GM13977 (cell line): ENCODE measurements at places on chromosomes 16 and 17.

GRCh38 chr17:39671651-39672521, 3.6 kb downstream of the PNMT start:
- no peak for DNase-seq

GRCh38 chr17:61479493-61480413, 27.5 kb downstream of the TBX4 start:
- DNase-seq = no peak

- no peak for DNase-seq
Observed at GRCh38 chr17:16484445-16485175, 7.4 kb downstream of the LRRC75A start.

DNA sequence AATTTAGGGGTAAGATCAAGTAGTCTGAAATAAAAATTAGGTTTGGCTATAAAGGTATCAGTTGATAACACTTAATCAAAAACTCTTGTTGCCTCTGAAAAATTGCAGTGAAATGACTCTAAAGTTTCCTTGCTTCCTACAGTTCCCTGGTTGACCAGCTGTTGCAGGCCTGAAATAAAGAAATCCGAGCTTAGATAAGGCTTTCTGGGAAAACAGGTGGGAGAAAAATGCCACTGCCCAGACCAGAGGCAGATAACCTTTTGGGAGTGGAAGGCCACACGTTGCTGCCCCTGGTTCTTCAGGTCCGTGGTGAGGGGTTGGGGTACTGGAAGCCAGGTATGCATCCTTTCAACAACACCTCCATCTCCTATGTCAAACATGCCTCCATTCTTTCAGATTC, 111.3 kb downstream of the HS3ST3A1 start:
- DNase-seq = no peak

- no peak for DNase-seq
Observed at GRCh38 chr17:29705386-29705785, 82.7 kb upstream of the CORO6 start.

- DNase-seq = no peak
Observed at GRCh38 chr16:66116163-66117002, 250.1 kb upstream of the CDH5 start.

- peak; percentile 40 for DNase-seq
Observed at GRCh38 chr17:80649672-80650330, 105.2 kb downstream of the RPTOR start.

DNA sequence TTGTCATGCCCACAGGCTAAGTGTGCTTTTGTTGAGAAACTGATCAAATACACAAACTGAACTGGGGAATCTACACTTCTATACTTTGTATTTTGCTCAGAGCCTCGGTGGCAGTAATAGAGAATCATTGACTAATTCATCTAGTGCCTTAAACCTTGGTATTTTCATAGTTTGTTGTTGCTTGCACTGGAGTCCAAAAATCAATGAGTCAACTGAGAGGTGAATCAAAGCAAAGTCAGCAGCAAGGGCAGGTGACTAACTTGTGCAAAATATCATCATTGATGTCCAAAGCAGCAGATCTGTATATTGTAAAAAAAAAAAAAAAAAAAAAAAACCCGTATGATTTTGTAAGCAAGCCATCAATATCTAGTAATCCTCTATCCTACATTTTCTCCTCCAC, 296.4 kb downstream of the MAP2K6 start:
- DNase-seq = no peak

GRCh38 chr17:7419819-7420610, at the start of gene SPEM1:
Gene SPEM1 (plus strand): TSS chr17:7420324. CDS start chr17:7420385, 61 bp downstream.
- DNase-seq = no peak

GRCh38 chr16:68764862-68765261, 27.8 kb downstream of the CDH1 start:
- peak; percentile 41 for DNase-seq

GRCh38 chr16:11386791-11387546, 41.7 kb downstream of the RMI2 start:
- DNase-seq = peak; percentile 23

GRCh38 chr16:80695020-80695419, 109.4 kb downstream of the CDYL2 start:
- DNase-seq = no peak

- DNase-seq = peak; percentile 75
Observed at GRCh38 chr16:10297341-10298006, 88.4 kb upstream of the ATF7IP2 start.

DNA sequence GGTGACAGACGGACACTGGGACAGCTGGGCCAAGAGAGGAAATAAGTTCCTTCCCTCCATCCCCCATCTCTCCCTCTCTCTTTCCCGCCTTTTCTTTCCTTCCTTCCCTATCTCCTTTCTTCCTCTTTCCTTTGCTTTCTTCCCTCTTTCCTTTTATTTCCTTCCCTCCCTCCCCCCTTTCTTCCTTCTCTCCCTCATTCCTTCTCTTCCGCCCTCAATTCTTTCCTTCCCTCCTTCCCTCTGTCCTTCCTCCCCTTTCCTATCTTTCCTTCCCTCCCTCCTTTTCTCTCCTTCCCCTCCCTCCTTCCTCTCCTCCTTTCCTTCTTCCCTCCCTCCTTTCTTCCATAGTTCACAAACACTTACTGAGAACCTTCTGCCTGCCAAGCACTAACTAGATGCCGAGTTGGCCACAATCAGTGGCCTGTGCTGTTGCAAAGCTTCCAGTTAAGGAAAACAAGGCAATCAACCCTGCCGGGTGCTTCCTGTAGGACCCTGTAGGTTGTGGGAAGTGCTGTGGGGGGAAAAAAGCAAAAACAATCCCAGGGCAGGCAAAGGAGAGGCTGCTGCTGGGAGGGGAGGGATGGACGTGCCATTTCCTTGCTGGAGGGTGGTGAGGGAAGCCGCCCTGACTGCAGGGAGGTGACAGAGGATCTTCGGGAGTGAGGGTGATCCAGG, 31.7 kb downstream of the ABCC6 start:
- DNase-seq = no peak

- no peak for DNase-seq
Observed at GRCh38 chr16:46887524-46887854, 3.3 kb downstream of the GPT2 start.

GRCh38 chr17:40093580-40094201, 6.7 kb downstream of the NR1D1 start:
- no peak for DNase-seq

DNA sequence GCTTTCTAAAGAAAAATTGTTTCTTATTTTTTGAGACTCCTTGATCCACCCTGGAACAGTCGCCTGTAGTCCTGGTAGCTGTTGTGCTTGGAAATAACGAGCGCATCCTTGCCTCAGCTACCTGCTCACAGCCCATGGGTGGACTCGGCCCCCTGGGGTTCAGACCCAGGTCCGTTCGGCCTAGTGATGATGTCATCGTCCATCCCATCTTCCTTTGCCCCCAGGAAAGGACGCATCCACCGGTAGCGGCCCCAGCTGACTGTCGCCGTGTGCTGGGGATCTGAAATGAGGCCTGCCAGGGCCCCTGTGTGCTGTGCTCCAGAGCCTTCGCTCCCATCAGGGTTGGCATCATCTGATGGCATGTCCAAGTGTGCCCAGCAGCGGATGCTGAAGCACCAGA, 12.0 kb upstream of the CACNG1 start:
- DNase-seq = no peak

DNA sequence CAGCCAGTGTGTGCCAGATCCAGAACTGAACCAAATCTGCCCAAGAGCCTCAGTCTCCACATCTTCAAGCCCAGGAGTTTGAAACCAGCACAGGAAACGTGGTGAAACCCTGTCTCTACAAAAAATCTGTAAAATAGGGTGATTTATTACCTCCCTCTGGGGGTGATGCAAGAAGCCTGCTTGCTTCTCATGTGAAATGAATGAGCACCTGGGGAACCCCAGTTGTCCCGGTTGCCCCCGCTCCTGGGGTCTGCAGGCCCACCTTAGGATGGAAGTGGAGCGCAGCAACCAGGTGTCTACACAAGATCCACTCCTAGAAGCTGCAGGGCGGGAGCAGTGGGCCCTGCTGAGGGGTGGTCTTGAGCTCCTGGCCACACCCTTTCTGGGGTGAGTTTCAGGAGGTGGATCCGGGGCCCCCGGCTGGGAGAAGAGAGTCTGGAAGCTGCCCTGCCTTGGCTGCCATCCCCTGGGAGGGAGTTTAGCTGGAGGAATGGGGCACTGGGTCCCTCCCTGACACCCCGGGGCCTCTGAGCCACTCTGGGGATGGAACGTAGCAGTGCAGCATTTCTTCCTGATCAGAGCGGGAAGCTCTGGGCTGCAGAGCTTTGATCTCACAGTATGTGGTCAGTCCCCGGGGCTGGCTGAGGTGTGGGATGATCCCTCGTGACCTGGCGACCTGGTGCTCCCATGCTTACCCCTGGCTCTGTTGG, 117.8 kb downstream of the RAB11FIP4 start:
- no peak for DNase-seq

GRCh38 chr17:31598399-31598782, 206.9 kb downstream of the RAB11FIP4 start:
- no peak for DNase-seq

DNA sequence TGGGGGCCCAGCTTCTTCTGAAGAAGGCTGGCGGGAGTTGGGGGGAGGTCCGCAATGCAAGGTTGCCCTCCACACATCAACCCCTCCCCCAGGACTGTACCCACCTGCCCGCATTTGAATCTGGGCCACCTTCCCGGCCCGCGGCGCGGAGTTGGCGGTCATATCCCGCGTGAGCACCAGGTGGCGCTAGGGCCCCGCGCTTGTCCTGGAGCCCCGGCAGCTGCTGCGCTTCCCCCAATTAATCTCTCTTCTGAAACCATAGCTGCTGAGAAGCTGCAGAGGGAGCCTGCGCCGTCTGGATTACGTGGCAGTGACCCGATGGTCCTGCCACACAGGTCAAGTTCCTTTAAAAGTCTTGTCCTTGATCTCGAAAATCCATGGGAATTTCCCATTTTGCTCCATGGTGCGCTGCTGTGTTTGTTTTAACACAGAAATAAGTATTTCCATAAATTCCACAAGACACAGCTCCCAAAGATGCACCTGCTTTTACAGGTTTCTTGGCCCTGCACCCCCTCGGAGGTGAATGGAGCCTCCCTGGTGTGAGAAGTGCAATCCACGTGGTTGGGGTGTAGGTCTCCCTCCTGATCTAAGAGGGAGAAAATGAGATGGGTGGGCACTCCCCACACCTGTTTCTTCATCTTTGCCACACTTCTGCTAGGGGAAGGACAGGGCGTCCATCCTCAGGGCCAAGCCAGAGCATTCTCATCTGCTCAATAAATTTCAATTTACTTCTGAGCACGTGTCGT, 22.1 kb downstream of the COX4I1 start:
- DNase-seq = peak; percentile 92

DNA sequence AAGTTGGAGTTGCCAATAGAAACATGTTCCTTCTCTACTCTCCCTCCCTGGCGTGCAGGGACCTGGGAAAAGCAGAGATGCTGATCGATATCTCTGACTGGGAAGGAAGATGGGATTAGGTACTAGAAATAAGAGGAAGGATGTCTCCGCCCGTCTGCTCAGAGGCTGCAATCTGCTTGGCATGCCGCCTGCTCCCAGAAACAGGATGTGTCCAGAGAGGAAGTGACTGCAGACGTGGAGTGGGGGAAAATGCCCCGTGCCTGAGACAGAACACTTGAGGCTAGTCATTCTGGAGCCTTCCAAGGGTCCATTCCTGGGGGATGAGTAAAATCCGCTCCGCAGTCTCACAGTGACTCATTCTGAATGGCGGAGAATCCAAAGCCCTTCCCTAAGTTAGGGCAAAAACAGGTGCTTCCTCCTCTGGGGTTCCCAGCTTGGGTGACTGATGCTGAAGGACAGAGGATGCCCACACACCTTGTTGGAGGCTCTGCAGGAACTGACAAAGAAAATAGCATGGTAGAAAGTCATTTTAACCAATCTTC, 45.0 kb upstream of the SMURF2 start:
- no peak for DNase-seq

DNA sequence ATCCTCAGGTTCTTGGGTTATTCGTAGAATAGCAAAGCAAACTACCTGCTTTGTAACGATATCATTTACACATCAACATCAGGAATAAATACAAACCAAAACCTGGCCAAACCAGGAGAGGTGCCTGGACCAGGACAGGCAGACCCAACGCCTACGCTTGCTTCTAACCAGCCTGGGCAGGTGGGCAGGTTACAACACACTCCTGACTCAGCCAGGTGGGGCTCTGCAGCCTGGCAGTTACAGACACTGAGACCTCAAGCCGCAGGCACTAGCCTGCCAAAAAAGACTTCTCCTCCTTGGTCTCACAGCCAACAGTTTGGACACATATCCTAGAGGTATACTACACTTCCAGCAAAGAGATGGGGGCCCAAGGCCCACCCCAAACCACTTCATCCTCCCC, 14.0 kb downstream of the ANKRD11 start:
- DNase-seq = no peak

DNA sequence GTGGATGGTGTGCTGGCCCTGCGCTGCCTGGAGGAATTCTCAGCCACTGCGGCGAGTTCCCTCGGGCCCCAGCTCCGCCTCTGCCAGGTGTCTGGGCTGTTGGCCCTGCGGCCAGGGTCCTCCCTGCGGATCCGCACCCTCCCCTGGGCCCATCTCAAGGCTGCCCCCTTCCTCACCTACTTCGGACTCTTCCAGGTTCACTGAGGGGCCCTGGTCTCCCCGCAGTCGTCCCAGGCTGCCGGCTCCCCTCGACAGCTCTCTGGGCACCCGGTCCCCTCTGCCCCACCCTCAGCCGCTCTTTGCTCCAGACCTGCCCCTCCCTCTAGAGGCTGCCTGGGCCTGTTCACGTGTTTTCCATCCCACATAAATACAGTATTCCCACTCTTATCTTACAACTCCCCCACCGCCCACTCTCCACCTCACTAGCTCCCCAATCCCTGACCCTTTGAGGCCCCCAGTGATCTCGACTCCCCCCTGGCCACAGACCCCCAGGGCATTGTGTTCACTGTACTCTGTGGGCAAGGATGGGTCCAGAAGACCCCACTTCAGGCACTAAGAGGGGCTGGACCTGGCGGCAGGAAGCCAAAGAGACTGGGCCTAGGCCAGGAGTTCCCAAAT, 1.3 kb upstream of the TNFSF13 start:
- no peak for DNase-seq

GRCh38 chr17:51992864-51993416, 165.6 kb downstream of the CA10 start:
- no peak for DNase-seq

DNA sequence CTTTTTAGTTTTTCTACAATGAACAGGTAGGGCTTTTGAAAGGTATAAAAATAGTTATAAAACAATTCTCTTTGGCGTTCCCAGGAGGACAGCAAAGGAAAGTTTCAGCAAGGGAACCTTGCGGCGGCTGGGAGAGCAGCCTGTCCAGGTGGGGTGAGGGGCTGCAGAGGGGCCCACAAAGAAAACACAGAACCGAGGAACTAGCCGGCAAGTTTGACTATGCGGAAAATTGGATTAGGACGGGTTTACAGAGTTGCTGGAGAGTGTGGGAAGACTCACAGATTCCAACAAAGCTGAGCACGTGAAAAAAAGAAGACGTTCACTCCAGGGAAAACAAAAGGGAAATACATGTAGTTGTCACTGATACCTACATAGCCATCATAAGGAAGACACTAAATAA, 40.2 kb upstream of the METTL16 start:
- no peak for DNase-seq
